ENCODE measurements at places on chromosomes 6 and 20. TPM values are rescaled to one million over a fixed set of nuclear protein-coding genes. Genes with fewer than 3 reads are reported as not detected.

TBXT gene
- not detected for total RNA-seq

LCA5 gene
- 2.6 TPM for total RNA-seq

SMIM28 gene
- not detected for total RNA-seq

OXT gene
- total RNA-seq = not detected

EBF4 gene
- total RNA-seq = 13.0 TPM

EPHA7 gene
- 0.33 TPM for total RNA-seq

NKX2-4 gene
- not detected for total RNA-seq

ARFRP1 gene
- 22.6 TPM for total RNA-seq

KCNK16 gene
- total RNA-seq = not detected

POLR1C gene
- total RNA-seq = 19.1 TPM

MTFR2 gene
- 0.78 TPM for total RNA-seq

SLC13A3 gene
- 3.4 TPM for total RNA-seq

BMP2 gene
- 13.5 TPM for total RNA-seq

SLC26A8 gene
- not detected for total RNA-seq

- no peak overlapping the region for H3K4me3 ChIP-seq
- H3K27me3 ChIP-seq = no peaks in the 10 kb centered on the region
- no peaks in the 10 kb centered on the region for H3K4me1 ChIP-seq
- H3K27ac ChIP-seq = no peak overlapping the region
Measured at GRCh38 chr6:106383573-106383972, 23.1 kb downstream of the CRYBG1 start.

DNA sequence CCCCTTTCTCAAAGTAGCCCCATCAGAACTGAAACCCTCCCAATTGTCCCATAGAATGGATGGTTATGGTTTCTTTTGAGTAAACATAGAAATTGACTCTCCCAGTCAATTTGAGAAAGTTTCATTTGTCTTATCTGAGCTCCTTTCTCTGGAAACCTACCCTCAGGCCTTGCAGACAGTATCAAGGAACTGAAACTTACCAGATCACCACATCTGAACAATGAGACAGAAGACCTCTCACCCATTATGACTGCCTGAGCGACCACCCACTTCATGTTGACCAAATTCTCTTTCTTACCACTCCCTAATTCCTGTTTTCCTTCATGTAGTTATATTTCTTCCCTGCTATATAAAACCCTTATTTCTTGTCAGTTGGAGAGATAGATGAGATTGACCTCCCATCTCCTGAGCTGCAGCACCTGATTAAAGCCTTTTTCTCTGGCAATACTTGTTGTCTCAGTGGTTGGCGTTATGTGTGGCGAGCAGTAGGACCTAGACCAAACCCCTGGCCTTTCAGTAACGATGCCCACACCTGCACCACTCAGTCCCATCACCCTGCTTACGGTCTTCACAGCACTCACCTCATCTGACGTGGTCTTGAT, 138.9 kb downstream of the ZNF217 start:
- H3K27ac ChIP-seq = no peak overlapping the region
- no peak overlapping the region for H3K4me3 ChIP-seq
- DNase-seq = no peak

DNA sequence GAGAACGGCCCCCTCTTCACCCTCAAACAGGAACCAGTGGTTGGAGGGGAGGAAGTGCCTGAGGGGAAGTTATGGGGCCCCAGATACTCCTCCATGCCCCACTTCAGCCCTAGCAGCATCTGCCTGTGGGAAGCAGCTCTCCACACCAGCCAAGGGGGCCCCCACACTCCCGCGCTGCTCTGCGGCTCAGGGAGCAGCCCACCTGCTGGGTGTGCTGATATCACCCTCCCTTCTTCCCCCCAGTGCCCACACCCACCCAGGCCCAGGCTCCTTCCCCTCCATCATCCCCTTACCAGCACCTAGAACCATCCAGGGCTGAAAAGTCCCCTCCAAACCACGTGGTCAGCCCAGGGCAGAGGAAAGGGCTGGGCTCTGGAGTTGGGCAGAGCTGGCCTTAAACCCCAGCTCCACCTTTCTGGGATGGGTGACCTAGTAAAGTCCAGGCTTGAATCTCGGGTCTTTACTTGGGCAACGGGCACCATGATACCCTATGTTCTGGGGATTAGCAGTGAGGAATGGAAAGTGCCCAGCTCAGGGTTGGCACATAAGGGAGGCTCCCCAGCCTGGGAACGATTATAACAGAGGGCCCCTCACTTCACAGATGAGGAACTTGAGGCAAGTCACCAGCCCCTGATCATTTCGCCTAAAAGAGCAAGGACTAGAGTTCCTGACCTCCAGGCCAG, 663 bp downstream of the LST1 start:
- no peak for DNase-seq
- H3K27ac ChIP-seq = no peak overlapping the region
- no peaks in the 10 kb centered on the region for H3K36me3 ChIP-seq
- H3K4me3 ChIP-seq = no peak overlapping the region

GRCh38 chr20:51354769-51355319, 187.7 kb downstream of the NFATC2 start:
- H3K4me1 ChIP-seq = no peaks in the 10 kb centered on the region
- H3K27me3 ChIP-seq = no peaks in the 10 kb centered on the region
- no peak for DNase-seq
- no peaks in the 10 kb centered on the region for H3K36me3 ChIP-seq
- H3K4me3 ChIP-seq = no peak overlapping the region

DNA sequence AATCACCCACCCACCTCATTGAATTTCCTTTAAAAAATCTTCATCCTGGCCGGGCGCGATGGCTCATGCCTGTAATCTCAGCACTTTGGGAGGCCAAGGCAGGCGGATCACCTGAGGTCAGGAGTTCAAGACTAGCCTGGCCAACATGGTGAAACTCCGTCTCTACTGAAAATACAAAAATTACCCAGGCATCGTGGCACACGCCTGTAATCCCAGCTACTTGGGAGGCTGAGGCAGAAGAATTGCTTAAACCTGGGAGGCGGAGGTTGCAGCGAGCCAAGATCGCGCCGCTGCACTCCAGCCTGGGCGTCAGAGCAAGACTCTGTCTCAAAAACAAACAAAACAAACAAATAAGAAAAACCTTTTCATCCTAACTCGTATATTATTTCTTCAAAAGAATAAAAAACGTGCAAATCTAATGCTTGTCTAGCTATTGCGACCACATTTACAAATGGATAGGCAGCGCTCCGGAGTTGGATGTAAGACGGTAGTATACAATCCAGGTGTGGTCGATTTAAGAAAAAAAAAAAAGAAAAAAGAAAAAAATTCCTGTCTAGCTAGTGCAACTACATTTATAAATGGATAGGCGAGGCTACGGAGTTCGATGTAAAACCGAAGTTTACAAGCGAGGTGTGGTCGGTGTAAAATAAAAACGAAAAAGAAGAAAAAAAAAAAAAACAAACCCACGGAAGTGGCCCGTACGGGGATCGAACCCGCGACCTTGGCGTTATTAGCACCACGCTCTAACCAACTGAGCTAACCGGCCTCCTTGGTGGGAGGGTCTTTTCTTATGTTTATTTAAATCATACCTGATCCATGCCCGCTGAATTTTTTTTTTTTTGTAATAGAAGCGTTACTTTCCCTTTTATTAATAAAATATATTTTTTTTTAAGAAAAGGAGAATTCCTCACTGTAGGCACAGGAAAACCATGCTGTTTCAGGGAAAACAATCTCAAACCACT, 70.7 kb upstream of the PRSS16 start:
- H3K27ac ChIP-seq = peak overlapping the region; percentile 73
- H3K4me3 ChIP-seq = peak overlapping the region; percentile 74
- DNase-seq = peak; percentile 71

- H3K4me3 ChIP-seq = no peak overlapping the region
- no peak overlapping the region for H3K27ac ChIP-seq
Measured at GRCh38 chr6:148242180-148242579, 100.5 kb upstream of the SASH1 start.

DNA sequence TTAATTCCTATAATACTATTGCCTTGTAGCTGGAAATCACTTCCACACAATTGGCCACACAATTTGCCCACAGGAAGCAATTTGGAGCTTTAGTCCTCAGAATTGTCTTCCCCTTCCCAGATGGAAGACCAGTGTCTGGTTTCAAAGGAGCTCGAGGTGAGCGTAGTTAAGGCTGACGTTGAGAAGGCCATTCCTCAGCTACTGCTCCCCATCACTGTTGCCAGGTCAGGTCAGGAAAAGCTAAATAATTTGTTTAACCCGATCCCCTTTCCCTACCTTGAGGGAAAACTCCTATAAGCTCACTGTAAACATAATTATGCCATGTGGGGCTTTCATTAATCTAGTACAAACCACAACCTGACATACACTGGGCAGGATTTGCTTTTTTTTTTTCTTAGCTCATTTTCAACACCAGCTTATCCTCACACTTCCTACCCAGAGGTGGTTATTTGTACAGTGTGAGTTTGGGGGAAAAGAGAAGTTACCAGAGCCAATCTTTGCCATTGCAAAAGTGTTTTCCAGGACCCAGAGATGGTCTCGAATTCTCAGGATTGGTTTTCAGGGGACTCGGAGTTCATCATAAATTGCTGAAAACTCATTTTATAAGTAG, 242.7 kb downstream of the CLIC5 start:
- H3K4me3 ChIP-seq = no peak overlapping the region
- no peaks in the 10 kb centered on the region for H3K27me3 ChIP-seq
- H3K4me1 ChIP-seq = no peaks in the 10 kb centered on the region
- no peaks in the 10 kb centered on the region for H3K36me3 ChIP-seq
- no peak for DNase-seq

DNA sequence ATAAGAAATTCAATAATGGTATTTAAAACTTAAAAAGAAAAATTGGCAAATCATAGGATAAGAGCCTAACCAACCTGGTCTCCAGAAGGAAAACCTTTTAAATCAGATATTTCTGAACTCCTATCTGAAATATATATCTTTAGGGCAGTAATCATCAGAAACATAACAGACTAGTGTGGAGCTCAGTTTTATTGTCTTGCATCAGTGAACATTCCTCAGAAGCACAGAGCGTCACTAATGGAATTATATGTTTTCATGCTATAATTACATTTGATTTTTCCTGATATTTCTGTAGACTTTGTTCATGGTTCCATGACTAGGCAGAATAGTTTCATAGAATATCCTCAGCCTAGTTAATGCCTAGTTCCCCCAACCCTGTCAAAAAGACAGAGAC, 262.2 kb downstream of the EYA4 start:
- H3K4me3 ChIP-seq = no peak overlapping the region
- H3K27me3 ChIP-seq = no peaks in the 10 kb centered on the region
- DNase-seq = no peak
- no peaks in the 10 kb centered on the region for H3K36me3 ChIP-seq

DNA sequence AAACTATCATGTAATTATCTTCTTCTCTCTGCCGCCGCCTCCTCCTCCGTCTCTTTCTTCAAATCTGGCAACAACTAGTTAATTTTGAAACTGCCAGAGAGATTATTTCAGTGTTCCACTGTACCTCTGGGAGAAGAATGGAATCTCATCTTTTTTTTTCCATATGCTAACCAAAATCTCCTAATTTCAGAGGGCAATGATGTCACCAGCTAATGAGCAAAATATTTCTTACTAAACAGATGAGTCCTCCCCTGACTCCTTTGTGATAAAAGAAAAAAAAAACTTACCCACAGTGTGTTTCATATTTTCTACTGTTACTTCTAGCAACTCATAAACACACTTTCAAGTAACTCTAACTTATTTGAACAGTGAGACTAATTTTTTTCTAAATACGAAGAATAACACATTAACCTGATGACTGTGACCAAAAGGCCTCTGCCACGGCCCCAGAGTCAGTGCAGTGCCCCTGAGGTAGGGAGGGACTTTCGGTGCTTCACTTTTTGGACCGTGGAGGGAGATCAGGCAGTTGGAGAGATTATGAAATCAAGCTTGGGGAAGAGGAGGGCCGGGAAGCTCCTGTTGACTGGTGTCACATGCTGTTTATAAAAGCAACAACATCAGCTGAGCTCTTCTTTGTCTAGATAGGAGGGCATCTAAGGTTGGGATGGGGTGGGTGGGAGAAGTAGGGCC, 159.6 kb downstream of the SASH1 start:
- no peak for DNase-seq
- no peaks in the 10 kb centered on the region for H3K27me3 ChIP-seq
- no peak overlapping the region for H3K27ac ChIP-seq
- H3K36me3 ChIP-seq = no peaks in the 10 kb centered on the region
- no peaks in the 10 kb centered on the region for H3K4me1 ChIP-seq

GRCh38 chr6:16324606-16325225, 86.3 kb downstream of the GMPR start:
- H3K27ac ChIP-seq = no peak overlapping the region
- H3K36me3 ChIP-seq = peaks cover 10% of the 10 kb centered on the region
- H3K4me3 ChIP-seq = no peak overlapping the region
- no peak for DNase-seq

- no peaks in the 10 kb centered on the region for H3K36me3 ChIP-seq
- no peak within 1 kb of the TSS for H3K4me3 ChIP-seq
- H3K4me1 ChIP-seq = no peaks in the 10 kb centered on the region
- no peak for DNase-seq
- H3K27me3 ChIP-seq = no peaks in the 10 kb centered on the region
- H3K27ac ChIP-seq = no peak within 1 kb of the TSS
Measured at GRCh38 chr20:24948939-24949679, at the start of gene CST7. Gene CST7 (plus strand): TSS chr20:24949269. CDS start chr20:24949506, 237 bp downstream.

- H3K27me3 ChIP-seq = no peaks in the 10 kb centered on the region
- no peaks in the 10 kb centered on the region for H3K36me3 ChIP-seq
- H3K4me3 ChIP-seq = no peak overlapping the region
- no peak overlapping the region for H3K27ac ChIP-seq
- H3K4me1 ChIP-seq = peaks cover 9% of the 10 kb centered on the region
- DNase-seq = no peak
Measured at GRCh38 chr6:148516617-148517016, 174.0 kb downstream of the SASH1 start.

GRCh38 chr6:89689732-89690131, 51.2 kb upstream of the LYRM2 start:
- no peaks in the 10 kb centered on the region for H3K27me3 ChIP-seq
- no peaks in the 10 kb centered on the region for H3K4me1 ChIP-seq
- DNase-seq = no peak
- H3K27ac ChIP-seq = no peak overlapping the region
- peaks cover 56% of the 10 kb centered on the region for H3K36me3 ChIP-seq

GRCh38 chr20:2172305-2173175, 70.9 kb downstream of the STK35 start:
- H3K27ac ChIP-seq = no peak overlapping the region
- H3K4me3 ChIP-seq = no peak overlapping the region
- DNase-seq = peak; percentile 72

GRCh38 chr6:113623129-113623528, 234.0 kb upstream of the MARCKS start:
- DNase-seq = no peak
- H3K27me3 ChIP-seq = no peaks in the 10 kb centered on the region
- no peaks in the 10 kb centered on the region for H3K36me3 ChIP-seq
- H3K27ac ChIP-seq = no peak overlapping the region
- H3K4me3 ChIP-seq = no peak overlapping the region

DNA sequence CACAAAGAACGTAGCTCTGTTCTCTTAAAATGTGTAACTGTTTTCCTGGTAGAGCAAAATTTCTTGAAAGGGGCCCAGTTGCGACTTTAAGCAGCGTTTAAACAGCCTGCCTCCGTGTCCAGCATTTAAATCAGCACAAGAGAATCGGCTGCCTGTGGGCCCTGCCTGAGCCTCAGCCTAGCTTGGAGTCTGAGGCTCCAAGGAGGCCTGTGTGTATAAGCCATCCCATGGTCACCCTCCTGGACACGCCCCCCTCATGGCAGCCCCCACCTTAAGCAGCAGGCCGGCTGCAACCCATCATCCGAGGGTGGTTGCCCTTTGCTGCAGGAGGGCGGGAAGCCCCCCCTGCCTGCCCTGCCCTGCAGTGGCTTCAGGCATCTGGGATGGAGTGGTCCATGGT, 18.9 kb downstream of the SDCBP2 start:
- DNase-seq = no peak
- peaks cover 8% of the 10 kb centered on the region for H3K4me1 ChIP-seq
- H3K27ac ChIP-seq = no peak overlapping the region
- H3K4me3 ChIP-seq = no peak overlapping the region
- H3K36me3 ChIP-seq = peaks cover 2% of the 10 kb centered on the region

All from body of pancreas (tissue), 4 donors.